GM20000 (cell line): ENCODE measurements at places on chromosomes 5 and 9.

GRCh38 chr5:102722931-102723330 is 32.2 kb upstream of the PAM start:
- DNase-seq = no peak

DNA sequence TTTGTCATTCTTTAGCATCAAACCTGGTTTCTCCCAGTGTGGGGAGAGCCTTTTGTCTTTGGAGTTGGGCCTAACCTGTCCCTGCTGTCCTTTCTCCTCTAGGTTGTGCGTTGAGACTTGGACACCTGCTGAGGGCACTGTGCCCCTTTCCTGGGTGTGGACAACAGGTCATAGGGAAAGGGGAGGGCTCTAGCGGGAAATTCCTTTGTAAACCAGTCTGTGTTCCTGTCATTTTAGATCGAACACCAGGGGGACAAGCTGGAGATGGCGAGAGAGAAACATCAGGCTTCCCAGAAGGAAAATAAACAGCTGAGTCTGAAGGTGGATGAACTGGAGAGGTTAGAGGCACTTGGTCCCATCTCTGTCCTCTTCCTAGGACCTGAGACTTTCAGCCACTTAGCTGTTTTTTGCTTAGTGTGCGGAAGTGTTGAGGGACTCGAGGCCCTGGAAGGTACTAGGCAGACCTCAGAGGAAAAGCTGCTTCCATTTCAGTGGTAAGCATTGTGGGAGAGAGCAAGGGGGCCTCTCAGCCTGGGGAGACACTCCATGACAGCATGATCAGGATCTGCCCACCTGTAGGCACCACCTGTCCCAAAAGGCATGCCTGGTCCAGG is 8.6 kb upstream of the GLE1 start:
- DNase-seq = no peak

GRCh38 chr9:89873801-89874200 is 269.0 kb downstream of the GADD45G start:
- DNase-seq = no peak

- DNase-seq = no peak
Observed at GRCh38 chr9:19136129-19136528, 8.8 kb upstream of the PLIN2 start.

- DNase-seq = no peak
Observed at GRCh38 chr5:17481378-17481777, 16.7 kb upstream of the TAF11L2 start.

GRCh38 chr5:56833325-56833724 is 18.0 kb downstream of the MAP3K1 start:
- DNase-seq = no peak

DNA sequence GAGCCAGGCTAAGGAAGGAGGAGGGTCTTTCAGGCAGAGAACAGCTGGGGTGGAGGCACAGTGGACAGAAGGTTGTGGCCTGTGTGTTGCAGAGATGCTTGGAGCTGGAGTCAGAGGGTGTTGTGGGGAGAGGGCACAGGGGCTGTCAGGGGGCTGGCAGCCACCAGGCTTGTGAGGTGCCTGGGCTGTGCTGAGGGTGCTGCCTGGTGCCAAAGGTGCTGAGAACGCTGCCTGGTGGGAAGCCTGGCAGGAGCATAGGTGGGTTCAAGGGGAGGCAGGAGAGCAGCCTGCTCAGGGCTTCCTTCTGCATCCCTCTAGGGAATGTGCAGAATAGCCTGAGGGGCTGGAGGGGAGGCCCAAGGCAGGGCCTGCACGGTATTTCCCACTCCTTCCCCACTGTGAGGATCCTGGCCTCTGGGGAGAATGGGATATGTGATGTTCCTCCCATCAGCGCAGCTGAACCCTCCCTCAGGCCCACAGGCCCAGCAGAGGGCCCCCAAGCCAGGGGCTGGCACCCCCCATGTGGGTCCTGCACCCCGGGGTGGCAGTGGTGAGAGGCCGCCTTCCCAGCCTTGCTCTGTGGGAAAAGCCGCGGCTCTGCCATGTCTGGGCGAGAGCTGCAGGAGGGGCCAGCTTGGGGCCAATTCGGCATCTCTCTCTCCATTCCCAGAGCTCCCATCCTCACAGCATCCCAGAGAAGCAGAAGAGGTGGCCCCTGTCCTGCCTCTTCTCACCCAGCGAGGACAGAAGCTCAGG is 76.3 kb downstream of the CACNA1B start:
- no peak for DNase-seq

GRCh38 chr9:109316207-109316640 is 4.6 kb downstream of the EPB41L4B start:
- no peak for DNase-seq

DNA sequence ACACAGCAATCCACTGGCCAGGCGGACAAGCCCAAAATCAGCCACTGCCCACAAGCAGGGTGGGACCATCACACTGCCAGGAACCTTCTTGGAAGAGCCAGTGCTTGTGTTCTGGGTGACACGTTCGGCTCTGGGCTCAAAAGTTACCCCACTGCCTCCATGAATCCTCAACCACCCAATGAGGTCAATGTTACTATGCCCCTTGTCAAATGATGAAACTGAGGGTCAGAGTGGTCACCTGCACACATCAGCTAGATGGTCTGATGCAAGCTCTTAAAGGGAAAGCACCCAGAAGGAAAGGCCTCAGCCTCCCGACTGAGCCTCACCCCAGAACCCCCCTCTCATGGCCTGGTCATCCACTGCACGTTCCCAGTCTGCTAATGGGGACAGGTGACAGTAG is 114.8 kb downstream of the VAV2 start:
- no peak for DNase-seq

- no peak for DNase-seq
Observed at GRCh38 chr9:133374612-133375115, 1.2 kb downstream of the SURF4 start.

DNA sequence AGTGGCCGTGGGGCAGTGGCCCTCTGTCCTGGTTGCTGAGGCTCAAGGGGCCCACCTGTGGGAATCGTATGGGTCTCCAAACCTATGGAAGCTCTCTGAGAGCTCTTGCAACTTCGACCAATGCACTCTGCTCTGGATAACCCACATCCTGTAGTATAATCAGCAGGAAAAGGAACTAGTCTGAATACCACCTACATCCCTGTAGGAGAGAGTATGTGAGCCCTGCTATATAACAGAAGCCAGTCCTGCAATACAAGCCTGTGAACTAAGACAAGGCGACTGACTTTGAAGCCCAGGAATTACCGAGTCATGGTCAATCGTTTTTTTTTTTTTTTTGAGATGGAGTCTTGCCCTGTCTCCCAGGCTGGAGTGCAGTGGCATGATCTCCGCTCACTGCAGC is 29.8 kb upstream of the BICD2 start:
- no peak for DNase-seq

DNA sequence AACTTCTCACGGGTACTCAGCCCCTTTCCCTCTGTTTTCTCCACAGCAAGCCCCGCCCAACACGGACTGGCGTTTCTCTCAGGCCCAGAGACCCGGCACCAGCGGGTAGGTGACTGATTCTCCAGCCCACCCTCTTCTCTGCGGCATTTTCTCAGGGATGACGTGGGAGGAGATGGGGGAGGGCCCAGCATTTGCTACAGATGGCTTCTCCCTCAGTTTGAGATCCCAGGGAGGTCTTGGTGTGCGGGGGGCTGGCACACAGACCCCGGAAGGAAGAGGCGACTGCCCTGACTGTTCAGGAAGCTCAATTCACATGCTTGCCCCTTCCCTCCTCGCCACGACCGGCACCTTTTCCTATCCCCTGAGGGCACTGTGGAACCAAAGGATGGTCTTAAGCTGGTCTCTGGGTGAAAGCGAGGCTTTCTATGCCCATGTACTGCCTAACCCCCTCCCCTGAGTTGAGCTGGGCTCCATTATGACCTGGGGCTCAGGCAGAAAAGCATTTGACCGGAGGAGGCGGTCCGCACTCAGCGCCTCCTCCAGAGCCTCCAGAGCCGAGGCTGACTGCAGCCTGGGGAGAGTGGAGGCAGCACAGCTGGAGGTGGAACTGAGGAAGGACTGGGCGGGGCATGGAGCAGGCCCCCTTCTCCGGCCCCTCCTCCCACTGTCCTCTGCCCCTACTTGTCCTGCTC is 6.0 kb downstream of the PCDHGC5 start:
- DNase-seq = no peak

- peak; percentile 92 for DNase-seq
Observed at GRCh38 chr9:121498150-121498486, 1.5 kb downstream of the GGTA1 start.

GRCh38 chr5:144794922-144795321 is 624.2 kb downstream of the KCTD16 start:
- DNase-seq = no peak

- no peak for DNase-seq
Observed at GRCh38 chr9:126550891-126551351, 62.8 kb upstream of the LMX1B start.

- no peak for DNase-seq
Observed at GRCh38 chr5:38478166-38478565, 78.3 kb downstream of the LIFR start.

DNA sequence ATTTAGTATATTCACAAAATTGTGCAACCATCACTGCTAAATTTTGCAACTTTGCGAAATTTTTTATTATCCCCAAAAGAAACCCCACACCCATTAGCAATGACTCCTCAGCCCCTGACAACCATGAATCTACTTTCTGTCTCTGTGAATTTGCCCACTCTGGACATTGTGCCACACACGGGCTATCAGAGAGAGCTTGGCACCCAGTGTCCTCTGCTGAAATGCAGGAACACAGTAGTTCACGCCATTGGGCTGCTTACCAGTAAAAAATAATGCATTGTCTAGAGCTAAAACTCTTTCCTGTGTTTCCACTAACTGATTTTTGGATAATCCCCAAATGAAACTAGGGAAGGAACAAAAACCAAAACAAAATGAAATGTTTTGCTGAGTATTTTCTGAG is 60.0 kb downstream of the HRH2 start:
- no peak for DNase-seq

GRCh38 chr5:128358826-128359225 is 179.2 kb downstream of the FBN2 start:
- DNase-seq = no peak

DNA sequence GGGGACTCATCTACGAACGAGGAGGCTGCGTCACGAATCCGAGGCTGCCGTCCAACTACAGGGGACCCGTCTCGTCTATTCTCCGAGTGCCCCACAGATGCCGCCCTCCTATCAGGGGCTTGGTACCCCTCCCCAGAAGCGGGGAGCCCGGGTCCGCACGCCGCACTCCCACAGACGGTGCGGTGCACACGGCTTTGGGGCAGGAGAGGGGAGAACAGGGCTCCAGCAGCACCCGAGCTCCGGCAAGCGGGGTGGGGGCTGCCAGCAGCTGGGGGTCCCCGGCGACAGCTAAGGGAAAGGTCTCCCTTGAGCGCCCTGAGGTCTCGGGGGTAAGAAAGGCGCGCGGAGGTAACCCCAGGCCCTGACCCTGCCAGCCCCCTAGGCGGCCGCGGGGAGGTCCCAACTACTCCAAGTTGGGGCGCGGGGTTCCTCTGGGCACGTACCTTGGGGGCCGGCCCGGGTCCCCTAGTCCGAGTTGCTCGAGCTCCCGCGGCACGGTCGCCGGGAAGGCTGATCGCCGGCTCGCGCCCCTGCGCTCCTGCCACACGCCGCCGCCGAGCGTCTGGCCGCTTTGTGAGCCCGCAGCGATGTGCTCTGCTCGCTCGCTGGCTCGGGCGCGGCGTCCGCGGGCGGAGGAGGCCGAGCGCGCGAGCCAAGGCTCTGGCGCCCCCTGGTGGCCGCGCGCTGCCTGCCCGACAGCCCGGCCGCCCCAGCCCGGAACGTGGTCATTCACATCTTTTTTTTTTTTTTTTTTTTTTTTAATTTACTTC is at the start of gene SPOCK1:
SPOCK1 (minus strand) TSS at position 591 of the 770 bp plus-strand sequence.
- DNase-seq = peak; percentile 96

DNA sequence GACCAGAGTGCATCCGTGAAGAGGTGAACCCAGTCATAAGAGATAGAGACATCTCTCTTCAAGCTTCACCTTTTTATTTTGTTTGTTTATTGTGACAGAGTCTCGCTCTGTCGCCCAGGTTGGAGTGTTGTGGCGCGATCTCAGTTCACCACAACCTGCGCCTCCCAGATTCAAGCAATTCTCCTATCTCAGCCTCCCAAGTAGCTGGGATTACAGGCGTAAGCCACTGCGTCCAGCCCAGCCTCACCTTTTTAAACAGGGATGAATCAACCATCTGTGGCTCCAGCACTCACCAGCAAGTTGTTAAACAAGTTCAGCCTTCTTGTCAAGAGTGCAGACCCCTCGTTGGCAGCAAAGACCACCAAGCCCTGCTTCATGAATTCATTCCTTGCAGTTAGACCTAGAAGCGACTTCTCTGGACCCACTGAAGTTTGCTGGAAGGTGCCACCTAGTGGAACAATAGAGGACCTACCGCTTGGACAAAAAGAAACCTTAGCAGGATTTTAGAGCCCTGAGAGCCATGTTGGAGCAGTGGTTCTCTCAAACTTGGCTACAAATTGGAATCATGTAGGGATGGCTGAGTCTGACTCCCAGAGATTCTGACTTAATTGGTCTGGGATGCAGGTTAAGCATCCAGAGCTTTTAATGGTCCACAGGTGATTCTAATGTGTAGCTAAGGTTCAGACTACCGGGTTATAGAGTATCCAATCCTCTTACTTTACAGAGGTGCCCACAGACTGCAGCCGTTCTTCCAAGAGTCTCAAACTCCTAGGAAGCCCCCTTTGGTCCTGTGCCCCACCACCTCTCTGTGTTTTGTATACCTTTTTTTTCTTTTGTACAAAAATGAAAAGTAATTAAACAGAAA is 10.5 kb upstream of the GALNT10 start:
- peak; percentile 70 for DNase-seq

- no peak for DNase-seq
Observed at GRCh38 chr5:136040746-136041415, 12.1 kb downstream of the TGFBI start.

DNA sequence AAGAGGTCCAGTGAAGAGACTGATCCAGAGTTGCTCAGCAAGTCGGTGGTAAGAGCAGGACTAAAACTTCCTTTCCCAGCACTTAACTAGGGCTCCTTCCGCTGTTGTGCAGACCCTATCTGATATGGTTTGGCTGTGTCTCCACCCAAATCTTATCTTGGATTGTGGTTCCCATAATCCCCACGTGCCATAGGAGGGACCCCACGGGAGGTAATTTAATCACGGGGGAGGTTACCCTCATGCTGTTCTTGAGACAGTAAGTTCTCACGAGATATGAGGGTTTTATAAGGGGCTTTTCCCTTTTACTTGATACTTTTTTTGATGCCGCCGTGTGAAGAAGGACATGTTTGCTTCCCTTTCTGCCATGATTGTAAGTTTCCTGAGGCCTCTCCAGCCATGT is 221.9 kb upstream of the GLRA1 start:
- DNase-seq = no peak

- no peak for DNase-seq
Observed at GRCh38 chr5:158521995-158522394, 577.7 kb downstream of the EBF1 start.

DNA sequence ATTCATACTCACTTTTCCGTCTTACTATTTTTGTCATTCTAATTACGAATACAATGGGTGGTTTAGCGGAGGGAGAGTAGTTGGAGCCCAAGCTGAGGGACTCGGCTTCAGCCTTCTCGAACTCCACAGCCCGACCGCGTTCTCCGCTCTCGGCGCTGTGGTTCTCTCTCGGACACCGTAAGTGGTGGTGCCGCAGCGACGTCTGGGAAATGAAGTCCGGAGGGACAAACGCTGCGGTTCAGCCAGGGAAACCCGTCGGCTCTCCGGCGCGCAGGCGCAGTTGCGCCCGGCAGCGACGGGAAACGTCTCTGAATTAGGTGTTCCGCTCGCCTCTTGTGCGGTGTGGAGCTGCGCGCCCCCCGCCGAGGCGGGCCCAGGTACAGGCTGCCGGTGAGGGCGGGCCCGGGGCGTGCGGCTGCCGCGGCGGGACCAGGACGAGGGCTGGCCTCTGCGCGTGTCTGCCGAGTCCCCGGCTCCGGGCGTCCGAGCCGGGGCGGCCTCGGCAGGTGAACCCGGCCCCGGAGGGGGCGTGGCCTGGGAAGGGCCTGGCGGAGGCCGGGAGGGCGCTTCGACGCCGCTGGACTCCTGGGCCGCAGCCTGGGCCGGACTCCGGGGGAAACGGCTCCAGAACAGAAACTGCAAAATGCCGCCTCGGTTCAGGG is at the start of gene ZNF879:
ZNF879 (plus strand) TSS at position 277 of the 662 bp plus-strand sequence. CDS start 1,201 bp downstream, outside the sequence.
- peak; percentile 65 for DNase-seq
